ENCODE measurements at places on chromosomes 1 and 21. TPM values are rescaled to one million over a fixed set of nuclear protein-coding genes. Genes with fewer than 3 reads are reported as not detected.

DNA sequence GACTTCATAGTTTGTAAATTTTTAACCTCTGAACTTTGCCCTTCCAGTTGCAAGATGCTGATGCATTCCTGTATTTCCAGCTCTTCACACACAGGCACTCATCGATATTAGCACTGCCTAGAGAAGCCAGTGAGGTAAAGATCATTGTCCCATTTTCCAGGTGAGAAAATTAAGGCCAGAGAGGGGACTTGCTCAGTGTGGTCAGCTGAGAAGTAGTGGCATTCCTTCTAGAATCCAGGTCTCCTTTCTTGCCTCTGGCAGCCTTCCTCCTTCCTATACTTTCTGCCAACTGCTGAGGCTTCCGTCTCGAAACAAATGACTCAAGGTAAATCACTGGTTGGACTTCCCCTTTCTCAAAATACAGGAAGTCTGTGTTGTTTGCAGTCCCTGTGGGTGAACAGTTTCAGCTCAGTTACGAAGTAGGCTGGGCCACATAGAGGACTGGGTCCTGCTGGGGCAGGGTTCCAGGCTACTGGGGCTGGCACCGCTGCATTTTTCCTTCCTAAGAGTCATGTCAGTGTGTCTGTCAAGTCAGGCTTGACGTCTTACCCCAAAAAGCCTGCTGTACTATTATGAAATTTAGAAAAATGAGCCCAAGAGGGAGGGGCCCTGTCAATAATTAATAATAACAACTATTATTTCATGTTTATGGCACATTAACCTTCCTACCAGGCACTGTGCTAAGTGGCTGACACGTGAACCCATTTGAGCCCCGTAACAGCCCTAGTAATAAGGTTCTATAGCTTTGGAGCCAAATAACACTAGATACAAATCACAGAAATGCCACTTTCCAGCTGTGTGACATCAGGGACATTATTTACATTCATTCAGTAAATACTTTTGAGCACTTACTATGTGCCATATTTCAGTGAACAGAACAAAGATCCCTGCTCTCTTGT, 16.6 kb upstream of the RNF19B start:
- peak; percentile 46 for DNase-seq

DNA sequence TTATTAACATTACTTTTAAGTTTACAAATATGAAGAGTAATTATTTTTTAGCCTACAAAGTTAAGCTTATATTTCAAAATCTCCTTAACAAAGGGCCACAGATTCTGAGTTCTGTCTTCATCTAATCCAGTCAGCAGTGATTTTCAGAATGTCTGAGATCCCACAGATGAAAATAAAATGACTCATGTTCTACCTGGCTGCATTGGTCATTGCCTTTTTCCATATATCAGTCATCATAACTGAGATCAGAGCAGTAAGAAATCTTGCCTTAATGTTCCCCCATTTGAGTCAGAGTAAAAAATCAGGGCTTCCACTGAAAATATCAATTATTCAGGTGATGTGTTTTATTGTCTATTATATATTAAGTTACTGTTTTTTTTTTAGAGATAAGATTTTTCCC, 416.1 kb downstream of the MRPL39 start:
- DNase-seq: no peak

The STIL gene
- 4.6 TPM for total RNA-seq

GRCh38 chr21:32990666-32991065, 35.1 kb upstream of the OLIG2 start:
- no peak for DNase-seq

- DNase-seq: no peak
Observed at GRCh38 chr1:117672756-117673155, 66.9 kb downstream of the TENT5C start.

DNA sequence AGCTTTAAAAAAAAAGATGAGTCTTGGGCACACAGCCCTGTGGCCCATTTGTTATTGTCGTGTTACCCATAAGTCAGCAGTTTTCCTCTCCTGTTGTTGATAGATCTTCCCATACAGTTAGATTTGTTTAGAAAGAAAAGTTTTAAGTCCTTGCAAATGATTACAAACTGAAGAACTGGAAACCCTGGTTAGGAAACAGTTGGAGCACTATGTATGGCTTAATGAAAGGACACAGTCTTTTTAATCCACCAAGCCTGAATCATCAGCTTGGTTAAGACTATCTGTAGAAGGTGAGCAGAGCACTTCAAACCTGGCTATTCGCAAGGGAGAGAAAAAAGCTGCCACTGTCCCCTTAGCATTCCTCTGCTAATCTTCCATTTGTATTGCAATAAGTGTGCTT, 241.0 kb downstream of the DISC1 start:
- DNase-seq: no peak

DNA sequence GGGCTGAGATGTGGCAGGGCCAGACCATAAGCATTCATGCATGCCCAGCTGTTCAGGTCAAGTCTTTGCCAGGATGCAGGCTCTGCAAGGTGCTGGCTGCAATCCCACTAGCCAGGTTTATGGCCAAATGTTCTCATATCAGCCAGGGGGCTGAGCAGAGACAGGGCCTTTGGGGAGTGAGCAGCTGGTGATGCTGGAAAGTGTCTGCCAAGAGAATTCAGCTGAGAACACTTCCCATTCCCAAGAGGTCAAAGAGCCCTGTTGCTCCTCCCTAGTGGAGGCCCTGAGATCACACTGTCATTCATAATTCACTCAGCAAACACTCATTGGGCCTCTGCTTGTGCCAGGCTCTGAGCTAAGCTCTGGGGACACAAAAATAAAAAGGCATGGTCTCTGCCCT, 150.3 kb downstream of the DMRTA2 start:
- no peak for DNase-seq

Measured in hematopoietic multipotent progenitor cell (in vitro differentiated cells).